T47D (cell line): ENCODE measurements at places on chromosomes 5 and 9.
A peak's percentile ranks its signal among the peaks of the same experiment; 100 is the strongest.

DNA sequence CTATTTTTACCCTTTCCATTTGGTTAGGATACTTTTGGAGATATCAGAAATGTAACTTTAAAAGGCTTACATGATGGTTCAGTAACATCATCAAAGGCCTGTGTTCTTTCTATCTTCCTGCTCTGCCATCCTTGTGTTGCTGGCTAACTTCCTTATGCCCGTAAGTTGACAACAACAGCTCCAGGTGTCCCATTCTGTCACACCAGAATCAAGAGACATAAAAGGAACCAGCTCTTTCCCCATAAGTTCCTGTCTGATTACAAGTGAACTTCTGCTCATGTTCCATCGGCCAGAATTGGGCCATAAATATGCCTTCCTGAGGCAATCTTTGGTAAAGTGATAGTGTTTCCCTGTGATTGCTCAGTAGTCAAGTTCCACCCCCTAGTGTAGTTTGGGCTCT lies 92.4 kb downstream of the FAM170A start:
- no peak for DNase-seq

DNA sequence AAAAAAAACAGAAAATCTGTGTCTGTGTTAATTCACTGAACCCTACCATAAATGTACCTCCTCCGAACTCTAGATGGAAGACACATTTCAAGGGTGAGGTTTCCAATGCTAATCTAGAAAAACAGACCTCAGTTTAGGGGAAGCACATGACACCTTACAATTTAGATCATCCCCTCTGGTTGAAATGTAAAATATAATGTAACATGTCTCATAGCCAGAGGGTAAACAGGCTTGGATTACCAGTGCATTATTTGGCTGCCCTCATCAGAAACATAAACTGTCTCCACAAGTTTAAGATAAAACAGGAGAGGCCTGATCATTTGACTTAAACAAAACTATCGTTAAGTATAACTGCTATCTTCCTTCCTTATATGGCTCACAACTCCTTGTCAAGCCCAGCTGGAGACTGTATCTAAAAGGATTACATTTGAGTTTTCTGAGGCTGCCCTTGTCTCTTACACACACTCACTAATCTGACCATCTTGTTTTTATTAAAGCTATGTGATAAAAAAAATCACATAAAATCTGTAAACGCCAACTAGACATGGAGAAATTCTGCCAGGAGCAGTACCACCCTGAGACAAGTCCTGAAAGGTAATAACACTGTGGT lies 105.7 kb downstream of the LURAP1L start:
- no peak for DNase-seq

DNA sequence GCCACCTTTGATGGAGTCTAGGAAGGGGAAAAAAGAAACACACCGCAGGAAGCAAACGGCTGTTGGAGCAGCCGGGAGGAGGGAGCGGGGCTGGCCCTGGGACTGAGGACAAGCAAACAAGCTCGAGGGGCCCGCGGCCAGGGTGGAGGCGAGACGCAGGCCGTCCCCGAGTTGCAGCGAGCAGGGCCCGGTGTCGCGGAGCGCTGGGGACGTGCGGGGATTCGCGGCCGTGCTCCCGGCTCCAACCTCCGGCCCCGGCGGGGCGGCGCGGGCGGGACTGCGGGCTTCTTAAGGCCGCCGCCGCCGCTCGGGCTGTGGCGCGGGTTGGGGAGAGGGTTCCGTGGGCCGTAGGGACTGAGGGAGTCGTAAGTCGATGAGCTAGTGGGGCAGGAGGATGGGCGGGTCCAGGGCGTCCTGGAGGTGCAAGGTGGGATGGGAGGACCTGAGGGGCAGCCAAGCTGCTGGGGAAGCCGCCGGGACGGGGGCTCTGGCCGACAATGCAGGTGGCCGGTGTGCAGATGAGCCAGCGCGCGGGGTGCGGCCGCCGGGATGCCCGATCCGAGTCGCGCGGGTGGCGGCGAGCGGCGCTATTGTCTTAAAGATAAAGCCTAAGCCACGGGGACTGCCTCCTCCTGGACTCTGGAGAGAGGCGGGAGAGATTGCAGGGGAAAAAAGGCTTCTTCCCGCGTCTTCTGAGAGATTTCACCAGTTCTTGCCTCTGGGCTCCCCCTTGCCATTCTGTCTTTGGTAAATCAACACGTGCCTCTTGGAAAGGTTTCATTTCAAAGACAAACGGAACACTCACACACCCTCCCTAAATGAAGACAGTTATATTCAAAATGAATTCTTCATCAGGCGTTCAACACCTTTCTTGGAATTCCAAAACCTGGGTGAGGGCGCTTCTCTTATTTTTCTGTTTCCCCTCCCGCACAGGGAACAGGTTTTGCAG lies 1.6 kb upstream of the HAPLN1 start:
- peak; percentile 86 for DNase-seq

DNA sequence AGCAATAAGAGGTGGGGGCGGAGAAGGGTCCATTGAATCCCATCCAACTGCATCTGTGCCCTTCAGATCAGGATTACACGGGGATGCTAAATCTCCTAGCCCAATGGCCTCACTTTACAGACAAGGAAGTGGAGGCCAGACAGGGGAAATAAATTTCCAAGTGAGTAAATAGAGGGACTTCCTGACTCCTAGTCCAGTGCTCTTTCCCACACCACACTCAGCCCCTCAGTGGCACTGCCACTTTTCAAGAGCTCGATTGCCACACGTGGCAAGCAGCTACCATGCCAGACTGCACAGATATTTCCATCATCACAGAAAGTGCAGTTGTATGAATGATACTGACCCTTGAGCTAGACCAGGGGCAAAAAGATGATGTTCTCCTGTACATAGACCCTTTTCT lies 8.2 kb upstream of the TNIP1 start:
- DNase-seq: no peak

GRCh38 chr9:91555132-91555531 lies 131.5 kb upstream of the NFIL3 start:
- DNase-seq: no peak

- DNase-seq: no peak
These were observed 249.2 kb upstream of the KLF4 start for GRCh38 chr9:107738789-107739188.

DNA sequence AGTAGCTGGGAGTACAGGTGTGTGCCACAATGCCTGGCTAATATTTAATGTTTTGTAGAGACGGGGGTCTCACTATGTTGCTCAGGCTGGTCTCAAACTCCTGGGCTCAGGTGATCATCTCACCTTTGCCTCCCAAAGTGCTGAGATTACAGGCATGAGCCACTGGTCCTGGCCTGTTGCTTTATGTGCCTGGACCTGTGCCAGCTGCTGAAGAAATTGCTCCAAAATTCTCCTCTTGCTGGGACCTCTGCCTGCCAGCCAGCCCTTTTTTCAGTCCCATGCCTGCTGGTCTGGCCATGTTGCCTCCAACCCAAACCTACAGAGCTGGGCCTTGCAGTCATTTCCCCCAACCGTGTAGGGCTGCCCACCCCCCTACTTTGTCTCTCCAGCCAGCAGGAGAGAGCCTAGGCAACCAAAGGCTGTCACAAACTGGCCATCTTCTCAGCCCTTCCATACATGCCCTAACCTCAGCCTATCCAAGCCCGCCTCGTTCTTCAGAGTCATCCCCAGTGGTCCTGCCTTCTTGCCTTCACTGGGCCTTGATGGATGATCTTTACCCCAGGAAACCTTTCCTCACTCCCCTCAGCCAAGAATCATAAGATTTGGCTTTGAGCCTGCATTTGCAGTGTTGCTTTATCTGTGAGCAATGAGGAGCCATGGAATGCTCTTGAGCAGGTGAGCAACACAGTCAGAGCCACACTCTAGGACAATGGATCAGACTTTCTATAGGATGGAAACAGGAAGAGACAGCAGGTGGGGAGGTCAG lies 27.4 kb upstream of the SYNPO start:
- no peak for DNase-seq

DNA sequence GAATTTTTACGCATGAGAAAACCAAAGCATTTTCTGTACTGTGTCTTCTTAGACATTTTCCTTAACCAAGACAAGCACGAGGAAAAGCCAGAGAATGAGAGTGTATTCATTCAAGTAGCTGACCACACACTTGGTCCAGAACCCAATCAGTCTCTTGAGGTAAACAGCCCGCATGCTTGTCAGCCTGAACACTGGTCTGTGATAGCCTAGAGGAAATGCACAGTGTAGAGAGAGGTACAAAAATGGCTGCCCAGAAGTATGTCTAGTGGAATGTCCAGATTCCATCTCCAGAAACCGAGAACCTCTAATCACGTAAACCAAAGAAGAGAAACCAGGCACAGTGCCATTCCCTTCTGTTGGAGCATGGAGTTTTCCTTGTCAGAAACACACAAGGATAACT lies 80.0 kb upstream of the SNX2 start:
- no peak for DNase-seq
